ENCODE measurements at places on chromosomes 13 and 19.

- no peak for DNase-seq
Measured at GRCh38 chr13:89816404-89816803, 1531.1 kb upstream of the MIR17HG start.

DNA sequence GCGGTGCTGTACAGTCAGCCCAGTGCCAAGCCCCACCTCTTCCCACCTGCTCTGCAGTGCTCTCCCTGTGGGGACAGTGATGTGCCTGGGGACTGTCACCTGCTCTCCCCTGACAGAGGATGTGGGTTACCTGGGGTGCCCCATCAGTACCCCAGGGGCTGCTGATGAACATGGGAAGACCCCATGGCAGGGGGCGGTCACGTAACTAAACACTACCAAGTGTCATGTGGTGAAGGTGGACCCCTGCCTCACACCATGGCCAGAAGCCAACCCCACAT is 12.7 kb downstream of the KDM4B start:
- no peak for DNase-seq

- DNase-seq, result no peak
Measured at GRCh38 chr13:37209621-37210580, 104.4 kb upstream of the CSNK1A1L start.

DNA sequence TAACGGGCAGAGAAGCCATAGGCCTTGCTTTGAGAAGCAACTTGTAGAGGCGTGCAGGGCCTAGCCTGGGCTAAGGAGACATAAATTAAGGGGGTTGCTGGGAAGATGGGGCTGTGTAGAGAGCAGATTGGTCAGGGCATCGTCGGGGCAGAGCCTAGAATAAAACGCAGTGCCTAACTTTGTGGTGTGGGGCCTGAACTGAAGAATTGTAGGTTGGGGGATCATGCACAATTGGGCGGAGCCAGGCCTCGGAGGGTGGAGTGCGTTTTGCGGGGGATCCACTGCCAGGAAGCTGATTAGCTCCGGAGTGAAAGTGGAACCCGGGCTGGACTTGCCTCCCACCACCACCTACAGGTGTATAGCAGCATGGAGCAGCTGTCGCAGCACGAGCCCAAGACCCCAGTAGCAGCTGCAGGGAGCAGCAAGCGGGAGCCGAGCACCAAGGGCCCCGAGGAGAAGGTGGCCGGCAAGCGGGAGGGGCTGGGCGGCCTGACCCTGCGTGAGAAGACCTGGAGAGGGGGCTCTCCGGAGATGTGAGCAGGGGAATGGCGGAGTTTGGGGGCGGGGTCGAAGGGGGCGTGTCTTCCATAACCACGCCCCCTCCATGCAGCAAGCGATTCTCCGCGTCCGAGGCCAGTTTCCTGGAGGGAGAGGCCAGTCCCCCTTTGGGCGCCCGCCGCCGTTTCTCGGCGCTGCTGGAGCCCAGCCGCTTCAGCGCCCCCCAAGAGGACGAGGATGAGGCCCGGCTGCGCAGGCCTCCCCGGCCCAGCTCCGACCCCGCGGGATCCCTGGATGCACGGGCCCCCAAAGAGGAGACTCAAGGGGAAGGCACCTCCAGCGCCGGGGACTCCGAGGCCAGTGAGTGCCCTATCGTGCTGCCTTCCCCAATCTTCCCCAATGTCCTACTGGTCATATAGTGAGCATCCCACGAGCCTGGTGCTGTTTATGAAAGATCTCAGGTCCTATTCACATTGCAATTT is 13.8 kb downstream of the DNASE2 start:
- no peak for DNase-seq

GRCh38 chr19:45321848-45322247 is 827 bp downstream of the CKM start:
- no peak for DNase-seq

- DNase-seq, result no peak
Measured at GRCh38 chr13:30504081-30504480, 38.3 kb upstream of the HMGB1 start.

GRCh38 chr13:91313581-91313980 is 33.9 kb upstream of the MIR17HG start:
- no peak for DNase-seq

- no peak for DNase-seq
Measured at GRCh38 chr13:101915331-101915730, 462.9 kb downstream of the ITGBL1 start.

DNA sequence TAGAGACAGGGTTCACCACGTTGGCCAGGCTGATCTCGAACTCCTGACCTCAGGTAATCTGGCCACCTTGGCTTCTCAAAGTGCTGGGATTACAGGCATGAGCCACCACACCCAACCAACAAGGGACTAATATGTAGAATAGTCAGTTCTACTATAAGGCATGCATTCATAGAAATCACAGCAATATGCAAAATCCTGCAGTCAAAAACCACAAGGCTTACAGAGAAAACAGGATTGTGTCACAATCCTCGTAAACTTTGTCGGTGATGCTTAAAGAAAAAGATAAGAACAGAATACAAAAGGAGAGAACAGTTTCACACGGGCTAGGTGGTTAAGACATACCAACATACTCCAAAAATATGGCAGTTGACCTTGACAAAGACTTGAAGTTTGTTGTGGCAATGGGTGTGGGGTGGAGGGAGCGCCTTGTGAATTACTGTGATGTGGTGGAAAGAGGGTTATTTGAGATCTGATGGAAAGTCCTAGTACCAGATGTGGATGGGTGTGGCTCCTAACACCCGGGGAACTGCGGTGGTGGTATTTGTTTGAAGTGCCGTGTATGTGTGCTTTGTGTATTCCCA is 12.4 kb downstream of the NOSIP start:
- DNase-seq, result no peak

DNA sequence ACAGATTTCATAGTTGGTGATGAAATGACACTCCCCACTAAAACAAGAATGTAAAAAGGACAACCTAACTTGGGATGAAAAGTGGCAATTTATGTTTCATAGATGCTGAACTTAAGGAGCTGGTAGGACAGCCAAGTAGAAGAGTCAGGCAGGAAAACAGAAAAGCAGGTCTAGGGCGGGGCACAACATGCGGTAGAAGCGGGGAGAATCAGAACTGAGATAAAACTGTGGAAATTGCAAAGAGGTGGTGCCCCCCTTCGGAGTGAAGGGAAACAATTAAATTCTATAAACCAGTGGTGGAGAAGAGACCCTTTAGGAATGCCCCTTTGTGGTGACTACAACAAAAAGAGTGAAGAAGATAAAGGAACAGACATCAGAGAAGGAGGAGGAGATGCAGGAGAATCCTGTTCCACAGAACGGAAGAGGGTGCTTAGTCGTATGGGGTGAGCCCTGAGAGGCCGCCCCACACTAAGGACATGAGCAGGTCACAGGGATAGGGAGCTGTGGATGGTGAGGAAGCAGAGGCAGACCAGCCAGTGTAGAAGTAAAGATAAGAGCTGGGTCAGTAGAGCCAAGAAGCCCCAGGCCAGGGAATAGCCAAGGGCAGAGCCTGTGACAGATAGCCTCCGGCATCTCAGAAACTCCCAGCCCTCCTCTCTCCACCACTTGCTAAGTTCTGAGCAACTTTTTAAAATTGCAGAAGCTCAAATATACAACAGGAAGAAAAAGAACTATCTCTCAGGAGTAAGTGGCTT is 100.3 kb upstream of the DOCK9 start:
- DNase-seq, result no peak

DNA sequence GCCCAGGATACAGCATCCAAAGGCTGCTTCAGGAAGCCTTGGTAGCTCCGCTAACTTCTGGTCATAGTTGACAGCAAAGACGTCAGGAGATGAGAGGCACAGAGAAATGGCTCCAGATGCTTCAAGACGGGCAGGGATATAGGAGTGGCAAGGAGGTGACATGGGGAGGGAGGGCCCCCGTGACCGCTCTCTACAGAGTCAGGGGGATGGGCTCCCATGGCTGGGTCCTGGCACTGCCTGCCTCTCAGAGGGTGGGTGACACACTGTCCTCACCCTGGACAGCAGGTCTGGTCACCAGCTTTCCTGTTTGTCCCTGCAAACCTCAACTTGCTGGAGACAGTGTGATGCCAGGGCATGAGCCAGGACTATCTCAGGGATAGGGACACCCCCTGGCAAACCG is 10.3 kb upstream of the ZNF14 start:
- no peak for DNase-seq

DNA sequence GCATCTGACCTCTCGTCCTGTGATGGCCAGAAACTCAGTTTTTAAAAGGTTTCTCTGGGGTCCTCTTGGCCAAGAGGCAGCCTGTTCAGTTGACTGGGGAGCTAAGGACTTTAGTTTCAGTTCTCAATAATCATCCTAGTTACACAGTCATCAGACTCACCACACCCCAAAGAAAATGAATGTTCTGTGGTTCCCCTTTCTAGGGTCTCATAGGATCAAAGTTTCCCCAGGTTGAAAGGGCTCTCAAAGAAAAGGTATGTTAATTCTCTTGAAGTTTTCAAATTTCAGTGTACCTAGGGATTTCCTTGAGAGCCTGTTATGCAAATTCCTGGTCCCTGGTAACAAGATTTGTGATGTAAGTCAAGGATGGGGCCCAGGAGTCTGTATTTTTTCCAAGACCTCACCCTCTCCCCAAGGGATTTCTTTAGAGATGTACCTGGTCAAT is 94.9 kb downstream of the FAM216B start:
- DNase-seq, result no peak

DNA sequence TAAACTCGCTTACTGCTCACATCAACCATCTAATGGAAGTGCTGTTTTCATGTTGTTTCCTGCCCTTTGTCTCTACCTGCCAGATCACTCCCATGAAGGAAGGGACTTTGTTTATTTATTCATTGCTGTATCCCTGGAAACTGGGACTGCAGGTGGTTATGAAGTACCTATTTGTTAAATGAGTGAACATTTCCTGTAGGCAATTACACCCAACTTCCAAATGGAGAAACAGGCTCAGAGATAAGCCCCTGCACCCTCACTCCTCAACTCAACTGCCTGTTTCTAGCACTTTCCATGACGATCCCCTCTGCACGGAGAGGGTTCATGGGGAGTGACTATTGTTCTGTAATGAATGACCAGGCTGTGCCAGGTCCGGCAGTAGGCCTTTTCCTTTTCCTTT is 1.9 kb upstream of the SELENOW start:
- DNase-seq, result no peak

GRCh38 chr19:11247391-11247790 is 8.0 kb downstream of the ANGPTL8 start:
- DNase-seq, result no peak
